Motor neuron (in vitro differentiated cells): ENCODE measurements at places on chromosomes 16 and 17. TPM values are rescaled to one million over a fixed set of nuclear protein-coding genes. Genes with fewer than 3 reads are reported as not detected.

LPCAT2 gene
- total RNA-seq = 2.9 TPM in 2 replicates

CA4 gene
- 0.44 and 0.76 TPM in 2 replicates for total RNA-seq

ABR gene
- total RNA-seq = 36.6 and 38.6 TPM in 2 replicates

GAST gene
- total RNA-seq = not detected in 2 replicates

GALK1 gene
- total RNA-seq = 15.9 and 17.8 TPM in 2 replicates

P2RX5 gene
- 7.0 and 12.3 TPM in 2 replicates for total RNA-seq

CNGB1 gene
- 1.2 and 1.3 TPM in 2 replicates for total RNA-seq

CALB2 gene
- total RNA-seq = not detected in 2 replicates

FKBP10 gene
- total RNA-seq = 309 and 330 TPM in 2 replicates

MYLK3 gene
- 0.22 and 0.31 TPM in 2 replicates for total RNA-seq

TNK1 gene
- total RNA-seq = 3.0 and 7.4 TPM in 2 replicates

C16orf92 gene
- total RNA-seq = not detected in 2 replicates

FN3K gene
- 4.5 and 6.7 TPM in 2 replicates for total RNA-seq

NACA2 gene
- not detected in 2 replicates for total RNA-seq

AIPL1 gene
- 0.70 TPM in 1 of 2 replicates, not detected in the other for total RNA-seq

CEMP1 gene
- total RNA-seq = 0.75 and 1.2 TPM in 2 replicates

KRT33A gene
- total RNA-seq = not detected in 2 replicates

EPN3 gene
- total RNA-seq = 0.52 and 0.69 TPM in 2 replicates

ODAD4 gene
- total RNA-seq = 10.4 and 12.3 TPM in 2 replicates

FAM20A gene
- 3.6 and 6.0 TPM in 2 replicates for total RNA-seq

IGSF6 gene
- total RNA-seq = 0.46 and 0.91 TPM in 2 replicates

SULT1A4 gene
- 0.52 and 0.87 TPM in 2 replicates for total RNA-seq
